Left renal cortex interstitium (tissue), 4 donors: ENCODE measurements at places on chromosomes 3 and 15.

GRCh38 chr3:60972599-60972998 is 278.7 kb downstream of the FHIT start:
- no peak for DNase-seq

- DNase-seq: no peak
Measured at GRCh38 chr15:66498501-66499386, 1.2 kb upstream of the SNAPC5 start.

DNA sequence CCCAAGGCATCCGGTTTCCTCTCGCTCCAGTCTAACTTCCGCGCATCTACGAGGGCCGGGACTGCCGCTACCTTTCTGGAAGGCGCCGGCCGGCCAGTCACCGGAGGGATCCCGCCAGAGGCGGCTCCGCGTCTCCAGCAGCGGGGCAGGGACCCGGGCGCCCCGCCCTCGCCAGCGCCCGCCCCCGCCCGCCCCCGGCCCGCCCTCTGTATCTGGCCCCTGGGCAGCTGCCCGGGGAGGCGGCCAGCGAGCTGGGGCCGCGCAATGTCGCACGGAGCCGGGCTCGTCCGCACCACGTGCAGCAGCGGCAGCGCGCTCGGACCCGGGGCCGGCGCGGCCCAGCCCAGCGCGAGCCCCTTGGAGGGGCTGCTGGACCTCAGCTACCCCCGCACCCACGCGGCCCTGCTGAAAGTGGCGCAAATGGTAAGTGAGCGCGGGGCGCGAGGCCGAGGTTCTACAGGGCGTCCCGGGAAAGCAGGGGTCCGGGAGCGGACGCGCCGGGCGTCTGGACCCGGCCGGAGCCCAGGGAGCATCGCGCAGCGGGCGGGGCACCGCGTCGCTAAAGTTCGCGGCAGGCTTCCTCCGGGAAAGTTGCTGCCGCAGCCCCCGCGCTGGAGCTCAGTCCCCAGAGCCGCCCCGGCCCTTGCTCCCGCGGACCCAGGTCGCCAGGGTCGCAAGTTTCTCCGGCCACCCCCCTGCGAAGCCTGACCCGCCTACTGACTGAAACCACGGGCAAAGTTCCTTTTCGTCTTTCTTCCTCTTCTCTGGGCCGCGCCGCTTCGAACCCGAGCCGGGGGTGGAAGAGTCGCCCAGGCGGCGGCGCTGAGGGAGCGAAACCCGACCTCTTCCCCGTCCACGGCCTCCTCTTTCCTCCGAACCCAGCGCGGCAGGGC is at the start of gene CMTM7:
Gene CMTM7, plus strand, starts transcription at position 211 of the 893 bp plus-strand sequence. Its CDS starts 54 bp downstream, at position 265.
- peak; percentile 58 for DNase-seq

DNA sequence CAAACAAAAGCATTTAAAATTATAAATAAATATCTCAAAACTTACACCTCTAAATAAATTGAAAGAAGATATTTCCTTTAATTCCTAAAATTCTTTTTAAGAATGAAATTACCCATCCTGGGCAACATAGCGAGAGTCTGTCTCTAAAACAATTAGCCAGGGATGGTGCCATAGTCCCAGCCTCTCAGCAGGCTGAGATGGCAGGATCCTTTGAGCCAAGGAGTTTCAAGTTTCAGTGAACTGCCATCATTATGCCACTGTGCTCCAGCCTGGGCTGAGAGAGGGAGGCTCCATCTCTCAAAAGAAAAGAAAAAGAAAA is 25.4 kb downstream of the AADAC start:
- no peak for DNase-seq

GRCh38 chr3:22922317-22922716 is 280.8 kb upstream of the UBE2E2 start:
- DNase-seq: no peak

DNA sequence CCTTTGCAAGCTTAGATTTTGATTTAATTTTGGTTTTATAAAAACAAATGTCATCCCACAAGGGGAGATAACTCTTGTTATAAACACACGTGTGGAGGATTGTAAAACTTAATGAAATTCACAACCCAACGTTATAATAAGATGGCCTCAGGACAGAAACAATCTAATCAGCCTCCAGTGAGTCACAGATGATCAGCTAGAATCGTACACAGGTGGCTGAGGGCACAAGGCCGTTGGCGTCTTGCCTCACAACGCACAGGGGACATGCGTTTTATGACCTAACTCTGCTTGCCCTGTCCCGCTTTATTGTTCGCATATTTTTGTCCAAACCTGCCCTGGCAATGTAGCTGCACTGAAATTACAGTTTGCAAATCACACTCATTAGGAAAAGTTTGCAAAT is 121.9 kb upstream of the PDZRN3 start:
- no peak for DNase-seq

- no peak for DNase-seq
Measured at GRCh38 chr3:70853161-70853944, 540.9 kb upstream of the MDFIC2 start.

- DNase-seq: no peak
Measured at GRCh38 chr15:69783211-69783610, 314.5 kb downstream of the TLE3 start.

GRCh38 chr3:89314454-89315098 is 207.2 kb downstream of the EPHA3 start:
- DNase-seq: peak; percentile 13

DNA sequence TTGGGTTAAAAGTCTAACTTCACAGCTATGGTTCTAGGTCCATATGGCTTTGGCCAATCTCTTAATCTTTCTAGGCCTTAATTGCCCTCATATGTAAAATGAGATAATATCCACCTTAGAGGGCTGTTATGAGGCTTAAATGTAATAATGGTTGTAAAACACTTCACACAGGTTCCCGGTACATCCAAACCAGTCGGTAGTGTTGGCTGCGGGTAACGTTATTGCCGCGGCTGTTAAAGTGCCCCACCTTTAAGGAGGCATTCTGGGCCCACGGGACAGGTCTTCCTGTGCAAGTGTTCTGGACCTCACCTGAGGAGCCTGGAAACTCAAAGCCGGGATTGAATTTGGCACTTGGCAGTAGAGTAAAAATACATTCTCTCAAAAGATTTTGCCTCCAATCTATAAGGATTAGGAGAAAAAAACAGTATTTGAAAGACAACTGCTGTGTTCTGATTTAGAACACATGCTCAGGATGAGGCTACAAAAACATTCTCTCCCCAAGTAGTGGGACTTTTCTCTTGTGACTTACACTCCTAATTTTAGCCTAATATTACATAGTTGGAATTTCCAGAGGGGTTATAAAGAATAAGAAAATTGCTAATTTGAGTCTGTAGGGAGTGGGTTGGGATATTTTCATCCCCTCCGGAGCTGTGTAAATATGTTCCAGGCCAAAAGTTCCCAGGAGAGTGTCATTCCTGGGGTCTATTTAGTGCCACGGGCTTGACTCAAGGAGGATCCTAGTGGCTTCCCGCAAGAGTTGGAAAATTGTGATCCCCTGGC is 44.9 kb upstream of the TSEN2 start:
- no peak for DNase-seq

DNA sequence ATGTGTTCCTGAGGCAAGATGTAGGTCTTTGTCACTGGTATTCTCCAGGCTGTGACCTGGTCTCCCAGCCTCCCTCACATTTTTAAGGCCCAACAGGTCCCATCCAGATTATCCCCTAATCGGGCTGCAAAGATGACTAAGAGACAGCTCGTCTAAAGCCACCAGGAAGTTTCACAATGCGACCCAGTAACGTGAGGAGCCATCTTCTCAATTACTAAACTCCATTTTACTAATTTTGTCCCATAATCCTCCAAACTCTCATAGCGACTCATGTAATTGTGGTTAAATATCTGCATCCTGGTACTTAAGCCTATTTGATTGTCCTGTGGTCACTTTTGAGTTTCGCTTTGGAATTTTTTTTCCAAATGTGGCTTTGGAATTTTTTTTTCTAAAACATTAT is 8.7 kb upstream of the PLA2G4F start:
- no peak for DNase-seq
